Activated naive CD8-positive, alpha-beta T cell treated with anti-CD3 and anti-CD28 coated beads, Interleukin-2, amount 50 U/mL, for 24 hours (primary cell): ENCODE measurements at places on chromosomes 12 and 14.

DNA sequence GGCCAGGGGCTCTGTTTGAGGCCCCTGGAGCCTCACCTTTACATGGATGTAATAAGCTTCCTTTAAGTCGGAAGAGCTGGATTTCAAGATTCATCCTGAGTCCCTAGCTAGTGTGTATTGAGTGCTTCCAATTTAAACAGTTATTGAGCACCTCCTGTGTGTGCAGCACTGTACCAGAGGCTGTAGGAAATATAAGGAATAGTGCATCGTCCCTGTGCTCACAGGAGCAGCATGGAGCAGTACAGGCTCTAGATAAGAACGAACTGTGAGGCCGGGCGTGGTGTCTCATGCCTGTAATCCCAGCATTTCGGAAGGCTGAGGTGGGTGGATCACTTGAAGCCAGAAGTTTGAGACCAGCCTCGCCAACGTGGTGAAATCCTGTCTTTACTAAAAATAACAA is 65.8 kb upstream of the METAP2 start:
- no peak for DNase-seq

GRCh38 chr12:6382982-6383381 is 980 bp upstream of the LTBR start:
- no peak for DNase-seq

DNA sequence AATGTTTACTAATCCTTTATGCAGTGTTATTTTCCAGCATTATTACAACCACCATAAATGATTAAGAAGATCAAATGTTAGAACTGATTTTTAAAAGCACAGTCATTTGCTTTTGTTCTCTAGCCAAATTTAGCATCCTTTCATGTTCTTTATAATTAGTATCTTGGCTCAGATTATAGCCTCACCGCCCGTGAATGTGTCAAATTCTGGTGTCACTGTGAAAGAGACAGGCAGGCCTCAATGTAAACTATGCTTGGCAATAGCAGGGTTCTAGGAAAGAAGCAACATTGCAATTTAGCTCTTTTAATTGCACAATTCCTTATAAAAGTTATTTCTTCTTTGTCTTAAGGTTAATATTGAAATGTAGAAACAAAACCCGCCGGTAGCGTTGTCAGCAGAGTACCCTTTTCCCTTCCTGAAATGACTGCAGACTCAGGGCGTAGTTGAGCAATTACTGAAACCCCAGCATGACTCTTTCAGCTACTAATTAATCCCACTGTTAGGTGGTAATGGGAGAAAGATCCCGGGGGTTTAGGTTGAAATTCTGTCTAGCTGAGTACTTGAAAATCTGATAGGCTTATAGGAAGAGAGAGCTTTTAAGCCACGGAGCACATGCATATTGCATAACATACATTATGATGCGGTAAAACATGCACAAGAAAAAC is 1600.5 kb upstream of the SEL1L start:
- no peak for DNase-seq

DNA sequence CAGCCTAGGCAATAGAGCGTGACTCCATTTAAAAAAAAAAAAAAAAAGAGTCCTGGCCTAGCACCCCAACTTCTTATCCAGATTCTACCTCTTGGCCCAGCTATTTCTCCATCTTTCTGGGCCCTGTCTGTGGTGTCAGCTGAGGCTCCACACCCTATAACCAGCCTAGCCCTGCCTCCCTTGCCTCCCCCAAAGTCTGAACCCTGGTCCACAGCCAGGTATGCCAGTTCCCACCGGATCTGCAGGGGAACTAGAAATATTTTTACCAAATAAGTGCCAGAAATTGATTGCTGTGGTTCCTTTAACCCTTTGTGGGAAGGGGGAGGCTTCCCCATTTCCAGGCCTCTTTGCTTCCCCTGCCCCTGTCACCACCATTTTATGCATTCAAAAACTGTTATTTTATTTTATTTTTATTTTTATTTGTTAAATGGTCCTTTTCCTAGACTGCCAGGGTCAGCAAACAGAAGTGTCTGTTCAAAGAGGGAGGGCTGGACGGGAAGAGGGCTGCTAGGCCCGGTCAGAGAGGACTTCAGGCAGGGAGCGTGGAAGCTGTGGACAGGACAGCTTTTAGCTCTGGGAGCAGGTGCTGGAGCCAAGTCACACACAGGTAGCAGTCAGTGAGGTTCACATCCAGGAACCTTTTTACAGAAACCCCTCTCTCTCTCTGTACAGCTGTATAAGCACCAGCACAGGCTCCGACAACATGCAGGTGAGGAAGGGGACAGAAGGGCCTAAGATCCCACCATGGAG is 23.2 kb downstream of the TTC9 start:
- DNase-seq: no peak

DNA sequence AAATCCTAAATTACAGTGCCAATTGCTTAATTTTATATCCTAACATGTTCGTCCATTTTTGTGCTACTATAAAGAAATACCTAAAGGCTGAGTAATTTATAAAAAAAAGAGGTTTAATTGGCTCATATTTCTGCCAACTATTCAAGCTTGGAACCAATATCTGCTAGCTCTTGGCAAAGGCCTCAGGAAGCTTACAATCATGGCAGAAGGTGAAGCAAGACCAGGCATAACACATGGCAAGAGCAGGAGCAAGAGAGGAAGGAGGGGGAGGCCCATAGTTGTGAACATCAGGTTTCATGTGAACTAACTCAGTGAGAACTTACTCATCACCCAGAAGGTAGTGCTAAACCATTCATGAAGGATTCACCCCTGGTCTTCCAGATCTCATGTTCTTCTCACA is 494.3 kb downstream of the CCER1 start:
- DNase-seq: no peak

DNA sequence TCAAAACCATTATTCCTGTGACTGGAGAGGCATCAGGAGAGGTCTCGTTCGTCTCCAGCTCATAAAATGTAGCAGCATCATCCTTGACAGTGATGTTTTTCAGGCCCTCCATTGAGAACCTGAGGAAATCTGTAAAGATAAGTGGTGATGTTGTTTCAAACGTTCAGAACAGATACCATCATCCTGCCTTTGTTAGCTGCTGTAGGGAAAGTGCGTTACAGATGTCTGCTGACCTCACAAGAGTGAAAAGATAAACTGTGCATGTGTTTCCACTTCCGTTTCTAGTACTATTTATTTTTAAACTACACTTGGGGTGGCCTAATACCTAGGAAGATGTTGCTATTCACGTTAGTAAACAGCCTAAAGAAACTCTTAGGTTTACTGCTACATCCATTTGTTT is 28.4 kb downstream of the BCL2L14 start:
- no peak for DNase-seq

DNA sequence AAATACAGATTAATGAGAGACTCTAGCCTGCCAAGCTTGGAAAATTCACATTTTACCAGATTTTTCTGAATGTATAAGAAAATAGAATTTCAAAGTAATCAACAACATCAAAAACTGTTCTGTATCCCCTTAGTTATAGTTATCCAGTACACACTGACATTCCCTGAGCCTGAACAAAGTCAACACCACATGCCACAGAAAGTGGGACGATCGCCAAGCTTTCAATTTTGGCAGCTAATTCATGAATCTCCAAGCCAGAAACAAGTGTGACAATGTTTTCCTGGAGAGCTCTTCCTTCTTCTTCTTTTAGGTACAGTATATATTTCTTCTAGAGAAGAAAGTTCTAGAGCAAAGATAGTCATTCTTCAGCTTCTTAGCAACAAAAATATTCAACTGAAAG is 290.2 kb downstream of the PRKD1 start:
- no peak for DNase-seq

DNA sequence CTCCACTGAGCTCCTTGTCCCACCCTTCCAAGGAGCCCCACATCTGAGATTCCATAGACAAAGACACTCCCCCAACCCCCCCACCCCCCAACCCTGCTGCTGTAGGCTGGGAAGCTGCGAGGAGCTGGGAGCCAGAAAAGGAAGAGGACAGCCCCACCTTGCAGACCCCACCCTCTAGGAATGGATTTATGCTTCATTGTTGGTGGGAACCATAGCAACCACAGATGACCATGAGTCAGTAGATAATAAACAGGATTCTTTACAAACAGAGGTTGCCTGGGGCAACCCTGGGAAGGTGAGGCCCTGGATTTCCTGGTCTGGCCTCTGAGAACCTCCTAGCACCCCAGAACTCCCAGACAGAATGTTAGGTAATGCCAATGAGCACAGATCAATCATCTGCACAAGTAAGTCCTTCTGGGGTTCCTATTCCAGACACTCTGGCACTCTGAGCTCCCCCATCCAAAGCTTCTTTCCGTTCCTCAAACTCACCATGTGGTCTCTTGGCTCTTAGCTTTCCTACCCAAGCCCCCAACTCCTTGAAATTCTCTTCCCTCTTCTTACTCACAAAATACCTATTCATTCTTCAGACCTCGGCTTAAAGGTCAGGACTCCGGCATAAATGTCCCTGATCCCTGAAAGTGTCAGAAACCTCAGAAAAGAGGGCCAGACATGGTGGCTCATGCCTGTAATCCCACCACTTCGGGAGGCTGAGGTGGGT is 15.2 kb upstream of the PLEKHG6 start:
- no peak for DNase-seq

- no peak for DNase-seq
These were observed 160.1 kb downstream of the TMX1 start for GRCh38 chr14:51400139-51400538.

DNA sequence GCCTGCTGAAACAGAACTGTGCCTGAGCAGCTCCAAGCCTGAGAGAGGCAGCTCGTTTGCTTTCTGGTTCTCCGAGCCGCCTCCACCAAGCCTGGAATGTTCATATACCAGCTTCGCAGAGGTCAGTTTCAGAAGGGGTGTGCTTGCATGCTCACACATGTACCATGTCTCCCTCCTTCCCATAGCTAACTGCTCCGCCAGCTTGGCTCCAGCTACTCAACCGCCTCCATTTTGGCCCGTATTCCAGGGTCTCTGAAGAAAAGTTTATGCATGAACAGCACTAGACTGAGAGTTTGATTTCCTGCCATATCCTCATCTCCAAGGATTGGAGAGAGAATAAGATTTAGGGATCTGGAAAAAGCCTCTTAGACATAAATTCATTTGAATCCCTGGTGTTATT is 103.7 kb downstream of the SMOC1 start:
- DNase-seq: no peak

GRCh38 chr14:105269405-105269804 is 21.1 kb downstream of the BTBD6 start:
- DNase-seq: no peak

GRCh38 chr12:116544656-116545055 is 14.5 kb upstream of the MAP1LC3B2 start:
- no peak for DNase-seq

DNA sequence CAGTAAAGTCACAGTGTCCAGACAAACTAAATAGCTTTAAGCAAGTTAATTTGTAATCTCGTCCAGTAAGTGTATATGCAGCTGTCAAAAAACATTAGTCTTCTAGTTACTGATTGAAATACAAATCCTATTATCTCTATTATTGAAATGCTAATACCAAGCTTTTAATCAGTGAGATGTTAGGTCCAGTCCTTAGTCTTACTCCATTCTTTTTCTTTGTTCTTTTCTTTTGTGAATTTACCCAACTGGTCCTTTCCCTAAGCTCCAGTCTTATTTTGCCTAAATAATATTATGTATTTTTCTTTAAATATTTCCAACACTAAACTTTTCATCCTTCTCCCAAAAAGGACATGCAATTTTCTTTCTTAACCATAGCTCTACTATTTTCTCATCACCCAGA is 57.2 kb downstream of the TSPAN19 start:
- no peak for DNase-seq

GRCh38 chr12:124018539-124018938 is 45.5 kb downstream of the ZNF664 start:
- DNase-seq: no peak

DNA sequence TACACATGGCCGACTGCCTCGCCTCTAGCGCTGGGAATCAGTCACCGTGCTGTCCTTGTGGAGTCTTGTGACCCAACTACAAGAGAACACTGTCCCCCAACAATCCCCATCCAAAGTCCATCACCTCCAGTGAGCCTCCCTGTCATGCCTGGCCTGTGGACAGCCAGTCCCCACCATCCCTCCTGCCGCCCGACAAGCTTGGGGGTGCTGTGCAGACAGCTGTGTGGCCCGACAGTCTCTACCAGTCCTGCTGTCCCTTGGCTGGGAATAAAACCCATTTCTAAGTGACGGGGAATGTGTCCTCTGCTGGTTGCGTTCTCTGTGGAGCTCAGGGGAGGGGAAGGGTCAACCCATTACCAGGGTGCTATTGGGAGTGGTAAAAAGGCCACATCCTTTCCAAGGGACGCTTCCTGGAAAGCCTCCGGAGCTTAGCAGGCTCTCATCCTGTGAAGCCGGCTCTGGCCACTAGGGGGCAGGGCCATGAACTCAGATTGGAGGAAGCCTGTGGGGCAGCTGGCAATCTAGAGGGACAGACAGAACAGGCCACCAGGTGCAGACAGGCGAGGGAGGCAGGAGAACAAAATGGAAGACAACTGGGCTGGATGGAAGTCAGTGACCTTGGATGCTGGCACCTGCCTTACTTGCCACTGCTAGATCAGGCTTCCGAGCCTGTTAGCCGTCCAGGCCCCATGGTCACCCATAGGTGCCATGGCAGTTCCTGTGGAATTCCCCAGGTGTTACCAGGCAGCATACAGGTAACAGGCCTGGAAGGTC is 12.0 kb upstream of the BLTP3B start:
- DNase-seq: peak; percentile 83

DNA sequence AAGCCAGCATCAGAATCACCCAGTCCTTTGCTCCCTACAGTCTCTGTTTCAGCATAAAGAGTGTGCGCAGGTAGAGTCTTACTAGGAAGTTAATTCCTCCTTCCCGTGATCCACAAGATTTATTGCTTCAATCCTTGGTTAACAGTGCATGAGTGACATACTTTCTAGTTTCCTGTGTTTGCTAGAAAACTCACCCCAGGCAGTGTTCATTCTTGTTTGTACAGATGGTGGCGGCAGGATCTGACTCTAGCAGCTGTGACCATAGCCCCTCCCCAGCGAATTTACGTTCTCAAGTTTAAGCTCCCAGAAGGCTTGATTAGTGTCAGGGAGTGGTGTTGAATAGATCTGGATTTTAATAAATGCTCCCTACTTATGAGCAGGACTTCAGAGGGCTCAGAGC is 75.9 kb upstream of the ANO2 start:
- DNase-seq: no peak

DNA sequence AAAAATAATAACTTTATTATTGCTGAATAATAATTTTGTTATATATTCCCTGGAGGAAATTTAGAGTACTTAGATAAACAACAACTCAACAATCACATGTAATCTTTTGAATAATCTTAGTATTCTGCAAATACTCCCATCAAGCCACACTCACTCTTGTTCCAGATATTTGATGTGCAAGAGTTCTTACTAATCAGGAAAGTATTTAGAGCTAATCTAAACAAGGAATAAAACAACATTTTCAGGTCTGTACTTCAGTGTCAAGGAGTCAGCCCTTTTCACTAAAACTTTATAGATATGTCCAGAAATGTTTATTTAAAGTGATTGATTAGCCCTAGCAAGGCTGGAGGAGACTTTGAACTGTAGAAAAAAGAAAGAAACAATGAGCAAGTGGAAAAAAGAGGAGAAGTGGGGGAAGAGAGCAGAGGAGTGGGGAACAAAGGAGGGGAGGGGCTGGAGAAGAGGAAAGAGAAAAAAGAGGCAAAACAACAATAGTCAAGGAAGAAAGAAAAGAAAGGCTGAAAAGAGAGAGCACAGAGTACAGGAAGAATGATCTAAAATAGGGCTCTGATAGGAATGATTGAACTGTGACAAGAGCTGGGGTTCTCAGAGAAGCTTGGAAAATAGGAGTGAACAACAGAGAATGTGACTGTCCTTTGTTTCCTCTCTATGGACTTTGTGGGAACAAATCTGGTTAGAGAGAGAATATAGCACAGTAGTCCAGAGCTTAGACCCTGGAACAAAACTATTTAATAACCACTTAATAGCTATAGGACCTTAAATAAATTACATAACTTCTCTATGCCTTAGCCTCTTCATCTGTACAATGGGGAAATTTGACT is 238.7 kb downstream of the AKAP6 start:
- DNase-seq: no peak
